ENCODE measurements at places on chromosomes 3 and 15.

GRCh38 chr3:37937156-37937555 lies 53.4 kb upstream of the VILL start:
- no peak for DNase-seq

DNA sequence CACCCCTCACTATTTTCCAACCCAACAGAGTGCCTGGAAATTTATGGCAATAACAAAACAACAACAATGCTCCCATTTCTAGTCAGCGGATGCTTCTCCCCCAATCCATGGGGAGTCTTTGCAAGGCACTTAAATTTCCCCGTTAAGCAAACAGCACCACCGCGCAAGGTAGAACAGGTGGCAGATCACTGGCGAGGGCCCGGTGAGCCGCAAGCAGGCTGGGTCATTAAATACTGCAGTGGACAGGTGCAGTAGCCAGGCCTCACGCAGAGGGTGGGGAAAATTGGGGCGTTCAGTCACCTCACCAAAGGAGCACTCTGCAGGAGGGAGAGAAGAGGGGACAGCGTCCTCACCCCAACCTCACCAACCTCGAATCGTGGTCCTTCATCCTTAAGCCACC lies 147.5 kb downstream of the NTRK3 start:
- no peak for DNase-seq

- no peak for DNase-seq
Observed at GRCh38 chr3:172704001-172704400, 6.9 kb downstream of the NCEH1 start.

DNA sequence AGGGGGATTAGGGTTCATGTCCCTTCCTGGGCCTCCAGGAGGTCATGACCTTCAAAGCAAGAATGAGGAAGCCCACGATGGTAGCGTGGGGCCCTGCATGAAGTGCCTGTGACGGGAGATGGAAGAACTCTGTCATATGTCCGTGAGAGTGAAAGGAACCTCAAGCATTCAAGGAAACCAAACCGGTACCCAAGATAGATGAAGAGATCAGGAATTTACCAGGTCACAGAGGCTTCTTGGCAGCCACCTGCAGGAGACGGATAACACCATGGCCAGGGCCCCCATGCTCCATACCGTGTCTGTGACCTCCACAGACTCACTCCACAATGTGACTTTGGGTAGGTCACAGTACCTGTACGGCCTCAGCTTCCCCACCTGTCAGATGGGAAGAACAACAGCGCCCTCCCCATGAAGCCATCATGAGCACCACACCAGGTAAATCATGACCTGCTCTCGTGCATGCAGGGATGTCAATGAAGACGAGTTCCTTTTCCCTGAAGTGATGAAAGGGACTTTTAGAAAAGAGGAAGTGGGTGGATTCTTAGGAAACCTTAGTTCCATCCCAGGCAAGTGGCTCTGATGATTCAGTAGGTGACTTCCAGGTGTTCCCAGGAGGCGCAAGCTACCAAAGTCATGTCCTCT lies 23.3 kb upstream of the CYP11A1 start:
- no peak for DNase-seq

DNA sequence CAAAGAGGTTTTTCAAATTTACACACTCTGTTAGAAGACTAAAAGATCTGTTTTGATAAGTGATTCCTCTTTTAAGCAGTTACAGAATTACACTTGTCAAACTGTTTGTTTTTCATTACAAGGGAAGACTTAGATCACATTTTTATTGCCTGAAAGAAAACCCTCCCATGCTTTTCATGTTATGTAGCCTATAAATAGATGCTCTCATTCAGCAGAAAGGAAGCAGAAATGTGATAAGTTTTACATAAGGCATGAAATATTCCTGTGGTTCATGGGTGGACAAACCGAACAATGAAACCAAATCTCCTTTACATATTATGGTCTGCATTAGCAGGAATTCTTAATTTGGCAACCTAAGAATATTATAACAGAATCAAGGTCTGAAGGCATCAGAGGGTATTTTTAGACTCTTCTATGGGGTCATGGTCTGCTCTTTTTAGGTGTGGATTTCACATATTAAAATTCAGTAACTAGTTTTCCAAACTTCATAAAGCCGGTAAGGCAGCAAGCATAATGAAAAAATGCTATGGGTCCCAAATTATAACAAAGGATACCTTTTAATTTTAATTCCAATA lies 37.3 kb upstream of the FXR1 start:
- no peak for DNase-seq

DNA sequence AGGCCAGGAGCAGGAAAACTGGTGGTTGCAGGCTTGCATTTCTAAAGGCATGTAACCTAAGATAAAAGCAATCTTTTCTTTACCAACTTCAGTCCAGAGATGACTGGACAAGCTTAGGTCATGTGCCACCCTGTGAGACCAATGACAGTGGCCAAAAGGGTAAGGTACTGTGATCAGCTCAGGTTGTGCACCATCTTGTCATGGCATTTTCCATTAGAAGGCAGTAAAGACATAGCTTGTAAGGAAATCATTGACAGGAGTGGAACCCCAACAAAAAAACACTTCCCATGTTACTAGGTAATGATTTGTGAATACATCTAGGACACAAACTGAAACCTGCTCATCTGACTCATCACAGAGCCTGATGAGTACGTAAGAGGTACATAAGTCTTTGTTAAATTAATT lies 35.2 kb downstream of the SSR3 start:
- DNase-seq = no peak

All from stimulated activated CD8-positive, alpha-beta memory T cell treated with anti-CD3 and anti-CD28 coated beads, Interleukin-4, amount 100 ng/mL, for 1 hour (primary cell).